ENCODE measurements at places on chromosomes 2 and 18.

- no peak for DNase-seq
Observed at GRCh38 chr2:8779795-8780671, 57.4 kb downstream of the KIDINS220 start.

- DNase-seq, result peak; percentile 33
Observed at GRCh38 chr18:26190506-26190905, 35.7 kb upstream of the TAF4B start.

GRCh38 chr2:83908750-83909149, 550.3 kb downstream of the SUCLG1 start:
- DNase-seq, result no peak

- no peak for DNase-seq
Observed at GRCh38 chr2:128438586-128438985, 119.9 kb upstream of the HS6ST1 start.

DNA sequence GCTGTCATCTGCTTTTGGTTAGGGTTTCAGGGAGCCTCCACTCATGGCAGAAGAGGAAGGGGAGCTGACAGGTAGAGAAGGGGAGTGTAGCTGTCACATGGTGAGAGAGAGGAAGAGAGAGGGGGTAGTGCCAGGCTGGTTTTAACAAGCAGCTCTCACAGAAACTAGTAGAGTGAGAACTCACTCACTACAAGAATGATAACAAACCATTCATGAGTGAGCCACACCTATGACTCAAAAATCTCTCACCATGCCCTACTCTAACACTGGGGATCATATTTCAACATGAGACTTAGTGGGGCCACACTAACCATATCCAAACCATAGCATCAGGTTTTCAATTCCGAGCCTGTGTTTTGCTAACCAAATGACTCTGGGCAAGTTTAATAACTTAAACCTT, 274.9 kb upstream of the VWC2L start:
- DNase-seq, result no peak

- DNase-seq, result no peak
Observed at GRCh38 chr2:207505171-207505570, 24.6 kb upstream of the CREB1 start.

DNA sequence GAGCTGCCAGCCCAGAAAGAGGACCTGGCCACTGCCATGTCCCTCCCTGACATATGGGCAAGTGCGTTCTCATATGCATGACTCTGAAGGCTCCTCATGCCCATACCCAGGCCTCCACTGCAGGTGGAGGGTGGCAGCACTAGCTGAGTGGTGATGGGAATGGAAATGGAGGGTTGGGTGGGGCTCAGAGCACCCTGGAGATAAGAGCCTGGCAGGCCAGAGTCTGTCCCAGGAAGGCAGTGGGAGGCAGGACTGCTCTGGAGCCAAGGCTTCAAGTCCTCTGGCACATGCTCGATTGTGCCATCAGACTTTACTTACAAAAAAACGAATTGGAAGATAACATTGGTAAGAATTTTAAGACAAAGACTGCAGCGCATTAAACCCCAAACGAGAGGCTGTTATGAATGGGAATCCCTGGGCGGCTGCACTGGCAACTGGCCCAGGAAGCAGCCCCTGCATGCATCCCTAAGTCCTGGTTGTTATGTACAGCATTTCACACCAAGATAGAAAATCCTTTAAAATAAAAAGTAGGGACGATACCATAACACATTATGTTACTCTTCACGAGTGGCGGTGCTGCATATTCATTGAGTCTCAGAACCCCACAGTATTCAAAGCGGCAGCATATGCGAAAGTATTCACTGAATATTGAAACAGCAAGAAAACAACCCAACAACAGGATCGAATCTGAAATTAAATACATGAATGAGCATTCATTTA, 81.7 kb upstream of the FAM98A start:
- DNase-seq, result no peak

DNA sequence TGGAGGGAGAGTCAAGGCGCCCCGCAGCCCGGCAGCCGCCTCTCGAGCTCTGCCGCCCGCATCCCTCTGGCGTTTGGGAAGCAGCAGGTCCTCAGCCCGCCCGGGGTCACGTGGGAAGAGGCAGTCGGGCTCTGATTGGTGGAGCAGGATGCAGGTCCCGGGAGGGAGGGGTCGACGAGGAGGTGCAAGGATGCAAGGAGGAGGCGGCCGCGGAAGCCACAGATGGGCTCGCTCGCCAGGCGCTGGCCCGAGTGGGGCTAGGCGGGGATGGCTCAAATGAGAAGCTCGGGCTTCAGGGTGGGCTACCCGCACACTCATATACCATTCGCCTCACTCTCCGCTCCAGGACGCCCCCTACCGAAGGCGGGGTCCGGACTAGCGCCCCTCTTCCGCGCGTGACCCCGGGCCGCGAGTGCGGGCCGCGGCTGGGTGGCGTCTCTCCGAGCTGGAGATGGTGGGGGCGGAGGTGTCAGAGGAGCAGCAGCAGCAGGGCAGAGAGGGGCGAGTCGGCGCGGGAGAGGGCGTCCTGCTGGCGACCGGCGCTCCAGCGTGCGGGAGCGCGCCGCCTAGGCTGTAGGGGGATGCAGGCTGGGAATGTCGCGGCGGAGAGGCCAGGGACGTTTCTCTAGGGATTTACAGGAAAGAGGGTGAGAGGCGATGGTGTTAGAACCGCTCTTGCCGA, at the start of gene TMEFF2:
Gene TMEFF2 (minus strand): TSS at position 68 of the 682 bp plus-strand sequence. CDS start 409 bp downstream, outside the sequence.
- DNase-seq, result peak; percentile 40

- no peak for DNase-seq
Observed at GRCh38 chr2:222900354-222900753, 39.5 kb downstream of the ACSL3 start.

All from hematopoietic multipotent progenitor cell (in vitro differentiated cells).